ENCODE measurements at places on chromosomes 3 and 15. TPM values are rescaled to one million over a fixed set of nuclear protein-coding genes. Genes with fewer than 3 reads are reported as not detected.

GRCh38 chr3:118960876-118961450 lies 73.7 kb downstream of the IGSF11 start:
- DNase-seq: no peak

DNA sequence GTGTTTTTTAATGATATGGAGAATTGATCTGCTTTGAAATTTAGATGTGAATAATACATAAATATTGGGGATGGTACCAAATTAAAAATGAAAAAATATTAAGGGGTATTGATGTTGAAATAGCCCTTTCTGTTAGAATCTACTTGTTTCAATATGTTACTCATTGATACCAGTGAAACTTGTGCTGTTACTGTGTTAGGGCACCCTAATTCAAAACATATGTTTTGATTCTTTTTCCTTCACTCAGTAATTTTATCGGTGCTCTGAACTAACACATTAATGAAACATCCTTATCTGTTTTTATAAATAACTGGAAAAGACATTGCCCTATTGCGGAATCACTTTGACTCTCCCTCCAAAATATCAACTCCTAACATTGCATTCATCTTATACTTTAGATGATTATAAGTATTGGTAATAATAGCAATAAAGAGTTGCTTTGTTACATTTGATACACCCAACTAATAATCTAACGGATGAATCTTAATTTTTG lies 52.0 kb upstream of the CCNB2 start:
- no peak for DNase-seq

DNA sequence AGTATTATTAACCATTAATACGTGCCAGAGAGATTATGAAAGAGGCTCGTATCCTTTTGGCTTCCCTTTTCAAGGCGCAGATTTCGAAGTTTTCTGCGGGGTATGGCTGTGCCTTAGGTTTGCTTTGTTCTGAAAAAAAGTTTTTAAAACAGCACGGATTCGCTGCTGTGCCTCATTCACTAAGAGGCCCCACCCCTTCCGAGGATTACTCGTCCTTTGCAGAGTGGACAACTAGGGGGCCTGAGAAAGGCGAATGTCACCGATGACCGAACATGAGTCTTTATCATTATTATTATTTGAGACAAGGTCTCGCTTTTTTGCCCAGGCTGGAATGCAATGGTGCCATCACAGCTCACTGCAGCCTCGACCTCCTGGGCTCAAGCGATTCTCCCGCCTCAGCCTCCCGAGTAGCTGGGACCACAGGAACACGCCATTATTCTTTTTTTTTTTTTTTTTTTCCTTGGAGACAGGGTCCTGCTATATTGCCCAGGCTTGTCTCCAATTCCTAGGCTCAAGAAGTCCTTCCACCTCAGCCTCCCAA lies 684 bp upstream of the RPS27L start:
- peak; percentile 58 for DNase-seq

The ROPN1B gene
- 1.4 TPM for total RNA-seq

DNA sequence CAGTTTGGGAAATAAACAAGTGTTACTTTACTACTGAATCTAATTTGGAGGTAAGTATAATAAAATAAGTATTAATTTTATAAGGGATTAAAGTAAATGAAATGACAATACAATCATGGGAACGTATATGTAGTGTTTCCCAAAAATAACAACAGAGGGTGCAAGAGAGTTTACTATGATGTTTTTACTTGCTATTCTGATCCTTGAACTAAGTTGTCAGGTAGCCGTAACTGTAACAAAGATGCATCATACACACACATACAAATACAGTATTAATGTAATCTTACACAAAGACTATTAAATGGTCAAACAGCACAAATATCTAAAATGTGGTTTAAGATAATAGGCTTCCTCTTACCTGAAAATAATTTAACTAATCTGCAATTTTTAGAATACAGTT lies 311.4 kb downstream of the TBC1D5 start:
- no peak for DNase-seq

- no peak for DNase-seq
Observed at GRCh38 chr3:94615275-94616065, 552.6 kb downstream of the NSUN3 start.

The EHHADH gene
- total RNA-seq: 22.7 TPM

The GABRR3 gene
- 0.10 TPM for total RNA-seq

The SLCO2A1 gene
- 89.1 TPM for total RNA-seq

DNA sequence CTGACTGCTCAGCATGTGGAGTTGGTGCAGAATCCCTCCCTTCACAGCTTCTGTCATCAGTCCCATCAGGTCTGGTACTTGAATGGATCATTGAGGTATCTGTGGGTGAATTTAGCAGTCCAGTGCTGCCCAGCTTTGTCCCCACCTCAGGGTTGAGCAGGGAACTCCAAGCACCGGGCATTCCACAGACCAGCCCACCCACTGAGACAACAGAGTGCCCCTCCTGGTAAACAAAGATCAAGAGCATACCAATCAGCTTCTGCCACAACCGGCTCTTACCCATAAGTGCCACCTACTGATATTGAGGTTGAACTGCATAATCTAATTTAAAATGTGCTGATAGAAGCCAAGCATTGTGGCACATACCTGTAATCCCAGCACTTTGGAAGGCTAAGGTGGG lies 57.1 kb upstream of the FXR1 start:
- no peak for DNase-seq

DNA sequence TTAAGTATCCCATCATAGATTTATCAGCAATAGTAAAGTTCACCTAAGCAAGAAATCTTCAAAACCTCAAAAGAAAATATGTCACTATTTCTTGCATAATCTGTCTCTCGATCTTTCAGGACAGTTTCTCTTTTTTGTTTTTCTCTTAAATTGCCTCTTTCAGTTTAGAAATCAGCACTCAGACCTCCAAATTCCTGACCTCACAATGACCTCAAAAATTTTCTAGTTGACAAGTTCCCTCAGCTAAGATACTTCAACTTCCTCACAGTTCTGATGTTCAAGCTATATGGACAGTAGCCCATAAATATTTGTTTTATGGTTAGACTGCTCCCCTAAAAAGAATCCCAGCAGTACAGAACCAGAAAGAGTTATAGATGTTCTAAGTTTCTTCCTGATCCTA lies 24.1 kb downstream of the SLC24A5 start:
- no peak for DNase-seq

The RETNLB gene
- total RNA-seq: not detected

The ADPRH gene
- 8.6 TPM for total RNA-seq

GRCh38 chr3:171954690-171955383 lies 84.5 kb upstream of the FNDC3B start:
- DNase-seq: no peak

The TGFBR2 gene
- 177 TPM for total RNA-seq

- no peak for DNase-seq
Observed at GRCh38 chr3:69105320-69105719, 17.1 kb downstream of the LMOD3 start.

DNA sequence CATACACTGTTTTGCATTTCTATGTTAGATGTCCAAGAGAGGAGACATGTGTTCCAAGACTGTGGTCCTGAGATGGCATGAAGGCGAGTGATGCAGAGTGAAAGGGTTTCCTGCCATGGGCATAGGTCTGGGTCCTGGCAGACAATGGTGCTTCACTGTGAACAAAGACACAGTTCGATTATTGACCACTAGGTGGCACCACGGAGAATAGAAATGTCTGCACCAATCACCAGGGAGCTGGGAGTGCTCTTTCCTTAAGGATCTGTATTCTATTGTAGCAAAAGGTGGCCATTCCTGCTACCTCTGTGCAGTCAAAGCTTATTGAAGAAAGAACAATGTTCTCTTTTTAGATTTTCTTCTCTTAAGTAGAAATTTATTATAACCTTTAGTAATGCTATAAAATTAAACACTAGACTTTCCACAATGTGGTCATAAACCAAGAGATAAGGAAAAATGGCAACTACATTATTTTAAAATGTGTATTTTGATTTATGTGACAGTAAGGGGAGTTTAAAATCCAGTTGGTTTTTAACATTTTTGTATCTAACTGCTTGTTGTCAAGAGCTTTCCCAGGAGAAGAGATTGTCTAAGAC lies 88.7 kb downstream of the GABRG3 start:
- no peak for DNase-seq

The MYO5C gene
- 56.3 TPM for total RNA-seq

The ARHGEF26 gene
- 19.0 TPM for total RNA-seq

The NEK10 gene
- 9.4 TPM for total RNA-seq

- no peak for DNase-seq
Observed at GRCh38 chr15:78977091-78977571, 32.3 kb upstream of the CTSH start.

DNA sequence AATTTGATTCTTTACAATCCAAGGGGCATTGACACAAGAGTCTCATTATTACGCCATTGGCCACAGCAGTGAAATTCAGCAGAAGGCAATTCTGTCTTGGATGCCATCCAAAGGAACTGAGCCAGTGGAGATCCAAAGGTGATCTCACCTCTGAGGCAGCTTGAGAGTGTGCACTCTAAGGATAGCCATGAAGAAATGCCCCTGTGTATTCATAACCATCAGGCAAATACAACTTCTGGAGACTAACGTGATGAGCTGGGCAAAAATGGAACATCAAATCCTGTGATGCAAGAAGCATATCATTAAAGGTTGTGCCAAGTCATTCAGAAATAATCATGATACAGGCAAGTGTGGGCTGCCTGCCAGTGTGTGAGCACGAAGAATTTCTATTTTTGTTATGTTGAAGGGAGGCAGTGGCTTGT lies 41.4 kb downstream of the ROBO2 start:
- no peak for DNase-seq

- no peak for DNase-seq
Observed at GRCh38 chr3:89867286-89867685, 759.9 kb downstream of the EPHA3 start.

DNA sequence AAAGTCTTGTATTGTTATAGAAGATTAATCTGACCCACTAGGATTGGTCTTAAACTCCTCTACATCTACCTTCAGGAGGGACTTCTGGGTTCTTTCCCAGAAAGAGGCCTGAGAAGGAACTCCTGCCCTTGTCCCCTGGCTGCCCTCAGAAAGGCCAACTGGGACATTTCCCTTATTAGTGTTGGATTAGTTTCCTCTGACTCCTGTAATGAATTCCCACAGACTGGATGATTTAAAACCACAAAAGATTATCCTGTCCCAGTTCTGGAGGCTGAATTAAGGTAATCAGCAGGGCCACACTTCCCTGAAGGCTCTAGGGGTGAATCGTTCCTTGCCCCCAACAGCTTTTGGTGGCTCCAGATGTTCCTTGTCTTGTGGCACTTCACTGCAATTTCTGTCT lies 102.8 kb upstream of the NMNAT3 start:
- DNase-seq: no peak

The MINAR1 gene
- 0.70 TPM for total RNA-seq

GRCh38 chr3:41095702-41096101 lies 103.6 kb upstream of the CTNNB1 start:
- DNase-seq: no peak

The PLCH1 gene
- total RNA-seq: 7.8 TPM

The ST6GAL1 gene
- 46.0 TPM for total RNA-seq

DNA sequence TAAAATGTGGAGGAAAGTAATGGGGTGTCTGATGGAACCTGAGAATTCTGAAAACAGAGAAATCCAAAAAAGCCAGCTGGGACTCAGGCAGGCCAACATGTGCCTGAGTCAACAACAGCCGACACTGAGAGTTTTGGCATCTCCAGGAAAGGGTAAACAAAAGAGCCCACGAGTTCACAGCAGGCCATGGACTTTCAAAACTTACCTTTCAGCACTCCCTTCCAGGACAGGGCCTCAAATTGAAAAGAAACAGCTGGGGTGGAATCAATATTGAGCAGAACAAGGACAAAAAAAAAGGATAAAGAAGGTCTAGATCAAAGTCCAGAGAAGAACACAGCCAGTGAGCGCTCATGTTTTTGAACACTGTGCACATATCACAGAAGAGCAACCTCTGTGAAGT lies 735.4 kb upstream of the GRM7 start:
- DNase-seq: no peak

The SPG11 gene
- 155 TPM for total RNA-seq

DNA sequence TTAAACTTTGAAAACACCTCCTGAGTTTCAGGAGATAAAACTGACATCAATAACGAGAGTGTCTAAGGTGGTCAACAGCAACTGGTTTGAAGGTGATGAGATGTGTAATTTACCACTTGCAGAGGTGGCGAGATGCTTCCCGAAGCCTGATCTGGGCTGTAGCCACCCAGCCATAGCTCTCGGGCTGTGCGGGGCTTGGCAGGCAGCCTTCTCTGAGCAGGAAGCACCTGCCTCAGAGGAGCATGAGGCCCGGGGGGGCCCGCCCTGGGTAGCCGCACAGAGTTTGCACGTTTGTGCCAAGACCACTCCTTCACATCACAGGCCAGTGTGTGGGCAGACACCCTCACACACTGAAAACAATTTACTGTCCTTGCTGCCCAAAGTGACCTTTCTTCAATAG lies 220.3 kb downstream of the CACNA2D3 start:
- DNase-seq: no peak

The FANCD2 gene
- 7.9 TPM for total RNA-seq

DNA sequence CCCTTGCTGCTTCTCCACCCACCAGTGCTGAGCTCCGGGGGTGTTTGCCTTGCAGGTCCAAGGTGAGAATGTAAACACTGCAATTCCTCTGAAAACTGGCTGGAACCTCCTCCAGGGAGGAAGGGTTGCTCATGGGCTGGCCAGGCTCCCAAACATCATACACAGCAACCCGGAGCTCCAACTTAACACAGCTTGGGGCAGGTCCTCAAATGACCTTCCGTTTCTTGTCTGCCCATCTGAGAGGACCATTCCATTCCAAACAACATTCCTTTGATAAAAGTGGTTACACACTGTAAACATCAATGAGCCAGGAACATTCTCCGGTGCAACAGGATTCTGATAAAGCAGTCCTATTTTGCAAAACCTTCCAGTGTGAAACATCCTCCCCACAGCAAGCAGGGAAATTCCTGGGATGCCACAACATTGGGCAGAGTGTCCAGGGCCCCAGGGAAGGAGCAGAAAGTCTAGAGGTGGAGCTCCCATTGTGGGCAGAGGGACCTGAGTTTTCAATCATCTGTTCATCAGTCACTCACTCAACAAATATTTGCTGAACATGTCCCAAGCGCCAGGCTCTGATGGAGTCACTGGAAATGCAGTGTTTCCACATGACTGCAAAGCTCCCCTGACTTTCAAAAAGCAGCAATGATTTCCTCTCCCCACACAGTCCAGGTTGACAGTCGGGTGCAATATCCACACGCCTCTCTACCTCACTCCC lies 7.3 kb upstream of the HEG1 start:
- no peak for DNase-seq
